ENCODE measurements at places on chromosomes 3 and 15.
A peak's percentile ranks its signal among the peaks of the same experiment; 100 is the strongest.

DNA sequence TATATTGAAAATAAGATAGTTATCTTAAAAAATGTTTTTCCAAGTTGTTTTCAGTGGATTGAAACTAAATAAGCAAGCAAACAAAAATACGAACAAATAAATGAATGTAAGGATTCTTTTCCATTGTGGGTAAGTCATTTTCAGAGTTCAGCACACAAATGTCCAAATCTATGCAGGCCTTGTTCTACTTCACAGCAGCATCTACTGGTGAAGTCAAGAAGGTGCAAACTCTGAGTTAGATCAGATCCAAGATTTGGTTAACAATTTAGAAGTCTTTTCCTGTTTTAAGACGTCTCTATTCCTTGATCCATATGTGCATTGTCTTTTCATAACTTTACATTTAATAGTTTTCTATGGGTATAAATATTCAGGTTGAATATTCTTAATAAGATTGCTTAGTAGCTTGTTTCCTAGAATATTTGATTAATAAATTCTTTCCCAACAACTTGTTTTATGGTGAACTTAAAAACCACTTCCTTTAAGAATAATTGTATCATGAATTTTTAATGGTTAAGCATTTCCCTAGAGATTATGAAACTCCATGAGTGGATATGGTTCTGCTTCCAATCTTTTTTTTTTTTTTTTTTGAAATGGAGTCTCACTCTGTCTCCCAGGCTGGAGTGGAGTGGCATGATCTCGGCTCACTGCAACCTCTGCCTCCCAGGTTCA is 10.5 kb downstream of the PTX3 start:
- no peak for DNase-seq

GRCh38 chr3:119748991-119749390 is 32.9 kb upstream of the NR1I2 start:
- DNase-seq: no peak

DNA sequence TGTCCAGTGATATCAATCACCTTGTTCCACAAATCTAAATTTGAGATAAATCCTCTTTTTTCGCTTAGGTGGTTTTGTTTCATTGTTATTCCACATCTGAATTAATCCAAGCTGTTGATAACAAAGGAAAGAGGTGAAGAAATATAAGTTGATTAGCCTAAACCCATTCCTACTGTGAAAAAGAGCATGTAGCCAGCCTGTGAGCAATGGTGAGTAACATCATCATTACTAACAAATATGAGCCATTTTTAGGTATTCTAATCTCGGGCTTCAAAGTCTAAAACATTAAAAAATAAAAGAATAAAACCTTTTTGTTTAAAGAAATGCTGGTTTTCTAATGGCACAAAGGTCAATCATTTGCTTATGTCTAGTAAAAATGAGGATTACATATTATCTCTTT is 52.1 kb upstream of the P3H2 start:
- DNase-seq: no peak

GRCh38 chr3:5583920-5584319 is 396.4 kb downstream of the EDEM1 start:
- DNase-seq: no peak

DNA sequence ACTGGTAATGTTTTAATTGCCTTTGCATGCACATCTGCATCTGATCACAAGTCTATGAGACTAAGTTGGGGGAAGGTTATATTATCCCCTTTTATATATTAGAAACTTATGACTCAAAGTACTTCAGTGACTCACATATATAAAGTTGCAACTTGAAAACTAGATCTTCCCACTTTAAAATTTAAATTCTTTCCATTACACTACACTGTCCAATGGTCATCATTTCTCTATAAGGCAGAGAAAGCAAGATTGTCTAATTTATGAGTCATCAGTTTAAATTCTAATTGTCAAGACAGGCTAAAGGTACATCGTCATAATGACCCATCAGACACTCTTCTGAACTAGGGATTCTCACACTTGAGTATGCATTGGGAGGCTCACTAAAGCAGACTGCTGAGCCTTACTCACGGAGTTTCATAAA is 37.9 kb downstream of the CPA3 start:
- DNase-seq: no peak

- DNase-seq: no peak
These were observed 55.0 kb downstream of the LSAMP start for GRCh38 chr3:116390318-116390717.

- peak; percentile 70 for DNase-seq
These were observed 30.2 kb upstream of the FURIN start for GRCh38 chr15:90838139-90838538.

DNA sequence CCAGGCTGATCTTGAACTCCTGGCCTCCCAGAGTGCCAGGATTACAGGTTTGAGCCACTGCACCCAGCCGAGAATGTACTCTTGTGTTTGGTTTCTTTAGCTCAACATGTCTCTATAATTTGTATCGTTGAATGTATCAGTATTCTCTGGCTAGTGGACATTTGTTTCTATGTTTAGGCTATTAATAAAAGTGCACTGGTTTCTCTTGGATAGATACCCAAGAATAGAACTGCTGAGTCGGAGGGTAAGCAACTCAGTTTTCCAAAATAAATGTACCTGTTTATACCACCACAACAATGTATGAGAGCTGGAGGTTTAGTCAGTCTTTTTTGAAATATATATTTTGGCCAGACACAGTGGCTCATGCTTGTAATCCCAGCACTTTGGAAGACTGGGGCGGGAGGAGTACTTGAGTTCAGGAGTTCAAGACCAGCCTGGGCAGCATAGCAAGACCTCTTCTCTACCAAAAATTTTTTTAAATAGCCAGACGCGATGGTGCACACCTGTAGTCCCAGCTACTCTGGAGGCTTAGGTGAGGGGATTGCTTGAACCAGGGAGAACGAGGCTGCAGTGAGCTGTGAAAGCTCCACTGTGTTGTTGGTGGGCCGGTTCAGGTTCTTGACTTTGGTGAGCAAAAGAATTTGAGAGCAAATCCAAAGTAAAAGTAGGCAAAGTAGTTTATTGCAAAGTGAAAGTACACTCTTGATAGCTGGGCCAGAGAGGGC is 7.7 kb upstream of the IVD start:
- no peak for DNase-seq

GRCh38 chr3:72628065-72628464 is 220.2 kb downstream of the SHQ1 start:
- no peak for DNase-seq

- DNase-seq: no peak
These were observed 95.7 kb upstream of the SLC2A2 start for GRCh38 chr3:171122240-171122639.

- no peak for DNase-seq
These were observed 593 bp downstream of the FAM219B start for GRCh38 chr15:74906067-74906449.

GRCh38 chr3:196501316-196502044 is 2.1 kb downstream of the RNF168 start:
- no peak for DNase-seq

GRCh38 chr15:63135281-63135680 is 13.6 kb downstream of the LACTB start:
- DNase-seq: no peak

GRCh38 chr3:98246142-98246541 is 17.9 kb upstream of the OR5H6 start:
- no peak for DNase-seq

DNA sequence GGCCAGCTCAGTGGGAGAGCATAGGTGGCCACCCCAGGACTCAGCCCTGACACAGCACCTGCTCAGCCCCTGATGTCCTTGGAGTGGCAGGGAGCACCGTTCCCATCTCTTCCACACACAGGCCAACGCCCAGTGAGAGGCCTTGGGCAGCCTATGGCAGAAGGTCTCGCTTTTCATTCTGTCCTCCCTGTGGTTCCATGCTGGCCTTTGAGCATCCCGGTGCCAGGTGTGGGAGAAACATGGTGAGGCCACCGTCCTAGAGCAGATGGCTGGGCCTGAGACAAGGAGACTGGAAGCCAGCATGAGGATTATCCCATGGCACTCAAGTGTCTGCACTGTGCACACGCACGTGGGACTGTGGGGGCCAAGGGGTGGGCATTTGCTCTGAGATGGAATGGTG is 25.1 kb downstream of the ADCY5 start:
- no peak for DNase-seq

DNA sequence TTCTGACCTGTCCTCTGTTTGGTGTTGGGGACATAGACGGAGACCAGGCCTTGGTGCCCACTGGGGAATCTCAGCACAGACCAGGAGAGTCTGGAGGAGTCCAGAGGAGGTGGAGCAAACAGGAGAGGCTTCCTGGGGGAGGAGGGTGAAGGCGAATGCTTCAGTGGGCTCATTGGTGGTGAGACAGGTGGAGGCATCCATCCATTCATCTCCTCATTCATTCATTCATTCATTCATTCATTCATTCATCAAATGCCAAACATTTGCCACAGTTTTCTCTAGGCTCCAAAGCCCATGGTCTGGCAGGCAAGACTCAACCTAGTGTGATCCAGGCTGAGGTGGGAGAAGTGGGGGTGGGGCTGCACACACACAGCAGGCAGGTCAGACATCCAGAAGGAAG is 7.9 kb upstream of the LINGO1 start:
- DNase-seq: no peak

GRCh38 chr3:15356176-15356575 is 23.8 kb upstream of the SH3BP5 start:
- DNase-seq: no peak

- no peak for DNase-seq
These were observed 98.0 kb downstream of the USP13 start for GRCh38 chr3:179750720-179751328.

DNA sequence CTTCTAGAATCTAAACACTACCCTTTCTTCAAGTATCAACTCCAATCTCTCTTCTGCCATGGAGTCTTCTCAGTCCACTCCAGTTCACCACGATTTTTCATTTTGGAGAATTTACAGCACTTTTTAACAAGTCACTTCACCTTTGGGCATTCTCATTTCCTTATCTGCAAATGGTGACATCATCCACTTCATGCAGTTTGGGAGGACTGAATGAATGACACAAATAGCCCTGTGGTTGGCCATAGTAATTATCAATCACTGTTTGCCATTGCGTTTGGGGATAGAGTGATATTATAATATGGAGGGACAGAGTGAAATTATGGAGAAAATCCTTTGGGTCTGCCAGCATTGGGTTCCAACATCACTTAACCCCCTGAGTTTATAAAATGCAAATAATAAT is 38.0 kb upstream of the TM4SF1 start:
- no peak for DNase-seq

- DNase-seq: no peak
These were observed 52.5 kb downstream of the CYP11A1 start for GRCh38 chr15:74314795-74315438.

DNA sequence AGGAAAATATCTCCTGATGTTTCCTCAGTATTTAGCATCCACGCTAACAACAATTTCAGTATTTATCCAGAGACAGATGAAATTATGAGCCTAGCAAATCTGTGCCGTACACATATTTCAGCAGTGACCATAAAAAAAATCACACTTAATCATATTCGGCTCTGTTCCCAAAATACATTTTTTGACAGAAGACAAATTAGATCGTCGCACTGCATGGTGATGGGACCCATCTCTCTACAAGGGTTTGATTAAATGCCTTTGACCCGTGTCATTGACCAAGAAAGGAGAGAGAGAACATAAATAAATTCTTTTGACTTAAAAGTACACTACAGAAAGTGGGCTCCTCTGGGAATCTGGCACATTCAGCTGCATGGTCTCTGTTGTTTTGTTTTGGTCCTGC is 215.3 kb upstream of the SEMA6D start:
- DNase-seq: no peak

- DNase-seq: no peak
These were observed 43.9 kb downstream of the BOC start for GRCh38 chr3:113255100-113255853.

- DNase-seq: no peak
These were observed 29.5 kb downstream of the ARL8B start for GRCh38 chr3:5151586-5151985.

DNA sequence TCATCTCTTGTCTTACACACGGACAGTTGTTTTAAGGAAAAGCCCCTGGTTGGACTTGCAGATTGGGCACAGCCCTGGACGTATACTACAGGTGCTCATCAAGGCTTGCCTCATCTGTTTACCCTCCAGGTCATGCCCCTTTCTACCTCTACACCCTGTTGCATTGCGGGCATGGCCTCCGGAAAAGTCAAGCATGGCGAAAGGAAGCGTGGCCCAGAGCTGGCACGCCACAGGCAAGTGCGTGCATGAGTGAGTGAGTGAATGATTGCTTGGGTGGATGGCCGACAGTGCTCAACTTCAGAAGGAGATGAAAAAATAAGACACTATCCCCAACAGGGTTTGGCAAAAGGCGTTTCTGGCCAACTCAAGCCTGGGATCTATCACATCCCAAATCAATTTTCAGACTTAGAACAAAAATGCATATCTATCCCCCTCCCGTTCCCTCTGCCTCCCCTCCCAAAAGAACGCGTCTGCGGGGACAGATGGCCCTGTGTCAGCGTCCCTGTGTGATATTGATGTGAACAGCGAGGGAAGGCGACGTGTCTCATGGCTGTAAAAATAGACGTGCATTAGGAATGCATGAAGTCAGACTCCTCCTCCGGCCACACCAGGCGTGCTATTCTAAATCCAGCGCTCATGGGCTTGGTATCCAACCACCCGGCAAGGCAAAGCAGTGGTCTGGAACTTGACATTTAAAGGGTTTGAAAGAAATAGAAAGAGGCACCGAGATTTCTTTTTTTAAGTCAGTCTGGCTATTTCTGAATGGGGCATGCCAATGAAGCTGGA is 96.0 kb downstream of the RPLP1 start:
- DNase-seq: no peak

DNA sequence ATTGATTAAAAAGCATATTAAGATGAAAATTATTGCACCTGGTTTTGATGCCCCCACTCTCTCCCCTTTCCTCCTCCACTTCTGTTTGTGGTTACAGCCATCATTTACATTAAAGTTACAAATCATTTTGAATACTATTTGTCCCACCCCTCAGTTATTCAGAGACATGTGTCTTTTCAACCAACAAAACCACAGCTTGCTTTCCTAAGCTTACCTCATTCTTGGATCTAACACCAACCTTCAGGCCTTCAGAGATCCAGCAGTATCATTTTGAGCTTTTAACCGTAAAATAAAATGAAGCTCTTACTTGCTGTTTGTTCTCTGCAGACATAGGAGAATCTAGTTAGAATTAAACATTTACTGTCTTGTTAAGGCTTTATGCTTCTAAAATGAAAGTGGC is 4.7 kb downstream of the PXYLP1 start:
- DNase-seq: no peak

DNA sequence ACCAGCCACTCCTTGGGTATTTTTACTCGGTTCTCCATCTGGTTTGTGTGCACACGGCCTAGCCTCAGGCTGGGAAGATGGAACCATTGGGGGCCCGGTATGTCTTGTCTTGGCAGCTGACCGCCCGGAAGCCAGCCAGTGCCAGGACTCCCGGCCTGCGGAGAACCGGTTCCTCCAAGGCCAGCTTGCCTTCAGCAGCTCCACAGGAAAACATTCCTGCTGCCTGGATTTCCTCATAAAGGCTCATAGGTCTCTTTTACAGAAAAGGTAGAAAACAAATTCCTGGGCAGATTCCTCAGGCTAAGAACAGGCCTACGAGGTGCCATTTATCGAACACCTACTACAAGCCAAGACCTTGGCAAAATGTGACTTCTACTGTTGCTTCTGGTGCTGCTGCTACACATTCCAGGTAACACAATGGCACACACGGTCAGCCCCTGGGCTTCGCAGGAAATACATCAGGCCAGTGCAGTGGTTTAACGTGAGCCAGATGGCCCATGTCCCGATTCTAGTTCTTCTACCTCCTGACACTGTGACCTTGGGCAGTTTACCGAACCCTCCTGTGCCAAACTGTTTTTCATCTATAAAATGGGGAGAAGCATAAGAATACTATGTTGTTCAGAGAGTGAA is 141.8 kb downstream of the OPA1 start:
- no peak for DNase-seq

GRCh38 chr3:194508491-194509453 is 22.0 kb upstream of the ATP13A3 start:
- no peak for DNase-seq

- DNase-seq: no peak
These were observed 330.7 kb upstream of the TRIM42 start for GRCh38 chr3:140347151-140347550.

Measured in activated T-helper 1 cell treated with Interleukin-2 at 50 U/mL for 16 hours (primary cell).